ENCODE measurements at places on chromosomes 1 and 21.

- DNase-seq, result no peak
Observed at GRCh38 chr1:21139601-21140000, 37.1 kb downstream of the EIF4G3 start.

DNA sequence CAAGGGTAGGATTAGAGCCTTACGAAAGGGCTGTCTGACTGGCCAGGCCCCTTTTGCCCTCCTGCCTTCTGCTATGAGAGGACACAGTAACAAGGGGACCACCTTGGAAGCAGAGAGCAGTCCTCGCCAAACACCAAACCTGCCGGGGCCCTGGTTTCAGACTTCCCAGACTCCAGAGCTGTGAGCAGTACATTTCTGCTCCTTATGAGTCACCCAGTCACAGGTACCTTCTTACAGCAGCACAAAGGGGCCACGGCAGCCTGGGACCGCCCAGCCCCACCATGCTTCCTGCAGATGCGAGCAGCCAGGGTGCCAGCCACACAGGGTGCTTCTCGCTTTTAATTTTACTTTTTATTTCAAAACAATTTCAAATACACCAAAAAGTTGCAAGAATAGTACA, 17.2 kb upstream of the POFUT2 start:
- DNase-seq, result no peak

GRCh38 chr1:183910845-183911244, 105.9 kb downstream of the RGL1 start:
- DNase-seq, result no peak

DNA sequence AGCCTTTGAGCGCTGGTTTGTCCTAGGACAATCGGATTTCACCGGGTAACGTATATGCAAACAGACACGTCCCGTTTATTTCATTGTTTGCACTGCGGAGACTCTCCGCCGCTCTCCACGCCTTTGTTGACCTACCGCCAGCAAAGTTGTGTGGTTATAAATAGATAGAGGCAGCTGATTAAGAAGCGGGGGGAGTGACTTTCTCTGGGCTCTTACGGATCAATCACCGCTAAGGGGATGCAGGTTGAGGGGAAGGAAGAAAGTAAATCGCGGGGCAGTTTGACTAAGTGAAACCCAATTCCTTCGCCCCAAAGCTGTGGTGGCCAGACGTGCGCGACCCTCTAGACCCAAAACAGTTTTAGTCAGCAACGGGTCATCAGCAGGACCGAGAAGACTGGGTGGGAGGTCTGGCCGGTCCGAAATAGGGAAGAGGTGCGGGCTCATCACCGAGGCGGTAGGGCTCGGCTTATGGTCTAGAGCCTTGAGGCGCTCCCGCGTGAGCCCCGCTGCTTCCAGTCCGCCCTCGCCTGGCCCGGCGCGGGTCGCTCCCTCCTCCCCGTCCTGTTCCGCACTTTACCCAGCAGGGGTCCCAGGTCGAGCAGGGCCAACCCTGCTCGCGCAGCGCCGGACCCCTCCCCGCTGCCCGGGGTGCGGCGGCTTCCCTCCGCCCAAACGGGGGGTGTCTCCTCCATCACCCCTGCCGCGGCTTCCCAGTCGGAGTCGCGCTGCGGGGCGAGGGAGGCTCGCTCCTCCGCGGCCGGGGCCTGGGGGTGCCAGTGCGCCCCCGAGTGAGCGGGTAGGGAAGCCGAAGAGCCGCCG, 120.8 kb upstream of the RRP15 start:
- peak; percentile 87 for DNase-seq

DNA sequence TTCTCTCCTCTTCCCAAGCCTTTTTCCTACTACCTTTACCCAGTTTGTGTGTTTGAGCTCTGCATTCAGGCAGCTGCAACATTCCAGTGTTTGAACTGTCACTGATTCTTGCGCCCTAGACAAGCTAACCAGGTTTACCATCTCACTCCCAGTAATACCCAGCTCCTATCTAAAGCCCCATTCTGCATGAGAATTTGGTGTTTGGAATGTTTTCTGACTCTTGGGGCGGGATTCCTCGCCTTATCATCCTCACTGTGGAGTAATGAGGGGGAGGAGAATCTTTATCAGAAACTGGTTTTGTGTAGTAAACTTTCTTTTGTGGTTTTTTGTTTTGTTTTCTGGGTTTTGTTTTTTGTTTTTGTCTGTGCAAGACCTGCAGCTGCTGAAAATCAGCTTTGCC, 36.5 kb downstream of the NCF2 start:
- DNase-seq, result no peak

- no peak for DNase-seq
Observed at GRCh38 chr1:72184099-72184701, 98.1 kb downstream of the NEGR1 start.

GRCh38 chr21:28110716-28111115, 882.0 kb downstream of the LTN1 start:
- no peak for DNase-seq

DNA sequence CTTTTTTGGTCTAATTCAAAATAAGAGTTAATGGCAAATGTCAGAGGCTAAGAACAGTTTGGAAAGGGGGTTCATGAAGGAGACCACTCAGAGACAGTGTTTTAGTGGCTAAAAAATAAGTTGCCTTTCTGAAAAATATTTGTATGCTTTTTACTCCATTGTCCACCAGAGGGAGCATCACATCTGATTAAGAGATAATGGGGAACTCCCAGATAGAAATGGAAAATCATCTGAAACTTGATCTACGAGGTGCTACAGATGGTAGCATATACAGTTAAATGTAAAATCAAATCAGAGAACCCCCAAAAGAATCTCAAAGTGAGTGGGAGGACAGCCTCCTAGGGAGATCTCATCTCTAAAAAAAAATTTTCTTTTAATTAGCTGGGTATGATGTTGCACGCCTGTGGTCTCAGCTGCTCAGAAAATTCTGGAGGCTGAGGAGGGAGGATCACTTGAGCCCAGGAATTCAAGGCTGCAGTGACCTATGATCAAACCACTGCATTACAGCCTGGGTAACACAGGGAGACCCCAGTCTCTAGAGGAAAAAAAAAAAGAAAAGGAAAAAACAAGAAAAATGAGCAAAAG, 9.7 kb downstream of the SMYD3 start:
- no peak for DNase-seq

GRCh38 chr1:222620566-222620965, 2.7 kb downstream of the MIA3 start:
- DNase-seq, result no peak

Data from ecto neural progenitor cell (in vitro differentiated cells).